ENCODE measurements at places on chromosomes 1 and 21.

GRCh38 chr1:193115629-193116227, 6.1 kb upstream of the CDC73 start:
- DNase-seq = no peak

DNA sequence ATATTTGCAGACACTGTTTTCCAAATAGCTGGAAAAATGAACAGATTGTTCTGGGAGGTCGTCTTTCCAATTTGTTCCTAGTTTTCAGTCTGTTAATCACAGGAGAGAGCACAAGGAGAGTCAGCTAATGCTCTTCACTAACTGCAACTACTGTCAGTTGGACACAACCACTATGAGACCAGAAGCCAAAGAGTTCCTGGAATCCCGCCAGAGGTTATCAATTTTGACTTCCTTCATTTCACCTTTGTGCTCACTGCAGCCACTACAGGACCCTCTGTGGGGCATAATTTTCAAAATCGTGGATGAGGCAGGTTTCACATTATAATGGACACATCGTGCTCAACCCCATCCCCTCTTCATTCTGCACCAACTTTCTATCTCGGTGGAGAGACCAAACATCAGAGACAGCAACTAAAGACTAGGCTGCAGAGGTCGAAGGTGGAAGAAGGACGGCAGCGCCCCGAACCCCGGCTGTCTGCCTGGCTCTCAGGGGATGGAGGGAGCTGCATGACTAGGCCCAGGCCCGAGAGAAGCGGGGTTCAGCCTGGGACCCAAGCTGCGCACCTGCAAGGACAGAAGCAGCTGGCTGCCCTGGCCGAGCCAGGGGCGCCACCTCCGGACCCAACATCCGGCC, 602 bp downstream of the KIAA0319L start:
- DNase-seq = no peak

- no peak for DNase-seq
Measured at GRCh38 chr1:43866201-43866600, 67.4 kb upstream of the ARTN start.

- no peak for DNase-seq
Measured at GRCh38 chr1:110185181-110185580, 24.9 kb upstream of the KCNC4 start.

GRCh38 chr21:41768437-41769042, 1.7 kb upstream of the RIPK4 start:
- DNase-seq = no peak

DNA sequence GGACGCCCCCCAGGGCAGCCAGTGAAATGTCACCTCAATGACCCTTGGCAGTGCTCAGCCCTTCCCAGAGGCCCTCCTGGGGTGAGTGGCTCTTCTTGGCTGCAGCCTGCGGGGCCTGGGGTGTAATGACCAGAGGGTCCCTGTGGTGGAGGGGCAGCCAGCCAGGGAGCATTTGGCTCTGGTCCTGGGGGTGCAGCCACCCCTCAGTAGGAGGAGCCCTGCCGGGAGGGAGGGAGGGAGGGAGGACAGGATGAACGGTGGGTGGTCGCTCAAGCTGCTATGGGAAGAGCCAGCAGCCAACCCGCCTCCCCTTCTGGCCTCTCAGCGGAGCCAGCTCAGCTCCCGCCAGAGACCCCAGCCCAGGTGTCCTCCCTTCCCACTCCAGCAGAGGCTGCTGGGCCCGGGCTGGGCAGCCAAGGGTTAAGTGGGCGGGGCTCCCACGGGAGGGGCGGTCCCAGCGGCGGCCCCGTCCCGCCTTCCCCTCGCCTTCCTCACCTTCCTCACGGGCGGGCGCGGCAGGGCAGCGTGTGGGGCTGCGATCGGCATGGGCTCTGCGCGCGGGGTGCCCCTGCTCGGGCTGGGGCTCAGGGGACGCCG, 9.0 kb upstream of the PLCH2 start:
- DNase-seq = no peak

DNA sequence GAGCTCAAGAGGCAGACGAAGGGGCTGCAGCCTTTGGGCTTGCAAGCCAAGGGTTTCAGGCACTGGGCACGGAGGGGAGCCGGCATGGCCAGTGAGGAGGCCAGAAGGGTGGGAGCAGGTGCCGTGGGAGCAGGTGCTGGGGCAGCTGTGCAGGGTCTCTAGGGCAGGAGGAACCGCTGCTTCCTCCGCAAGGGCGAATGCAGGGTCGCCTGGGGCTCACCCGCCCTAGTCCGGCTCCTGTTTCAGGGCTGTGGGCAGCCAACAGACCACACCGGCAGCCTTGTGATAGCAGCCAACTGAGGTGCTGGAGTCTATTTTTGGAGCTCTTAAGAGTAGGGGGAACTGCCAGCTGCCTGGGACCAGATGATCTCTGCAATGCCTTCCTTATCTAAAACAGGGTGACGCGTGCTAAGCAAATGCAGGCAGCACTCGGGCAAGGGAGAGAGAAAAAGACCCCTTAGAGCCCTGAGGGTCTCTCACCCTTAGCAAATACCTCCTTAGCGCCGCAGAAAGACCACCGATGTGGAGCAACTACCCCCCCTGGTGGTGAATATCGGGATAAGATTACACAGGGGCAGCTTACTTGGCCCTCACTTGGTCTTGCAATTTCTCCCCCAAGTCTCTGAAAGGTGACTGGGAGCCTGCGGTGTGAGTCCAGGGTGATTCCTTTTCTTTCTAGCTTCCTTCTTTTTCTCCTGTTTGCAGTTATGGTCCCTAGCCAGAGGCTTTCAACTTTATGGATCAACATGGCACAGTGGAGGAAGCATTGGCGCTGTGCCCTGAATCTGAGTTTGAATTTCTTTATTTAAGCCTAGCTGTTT, 20.7 kb upstream of the MAPKAPK2 start:
- DNase-seq = peak; percentile 69

GRCh38 chr1:207029701-207030521, 2.6 kb downstream of the C1orf116 start:
- DNase-seq = no peak

DNA sequence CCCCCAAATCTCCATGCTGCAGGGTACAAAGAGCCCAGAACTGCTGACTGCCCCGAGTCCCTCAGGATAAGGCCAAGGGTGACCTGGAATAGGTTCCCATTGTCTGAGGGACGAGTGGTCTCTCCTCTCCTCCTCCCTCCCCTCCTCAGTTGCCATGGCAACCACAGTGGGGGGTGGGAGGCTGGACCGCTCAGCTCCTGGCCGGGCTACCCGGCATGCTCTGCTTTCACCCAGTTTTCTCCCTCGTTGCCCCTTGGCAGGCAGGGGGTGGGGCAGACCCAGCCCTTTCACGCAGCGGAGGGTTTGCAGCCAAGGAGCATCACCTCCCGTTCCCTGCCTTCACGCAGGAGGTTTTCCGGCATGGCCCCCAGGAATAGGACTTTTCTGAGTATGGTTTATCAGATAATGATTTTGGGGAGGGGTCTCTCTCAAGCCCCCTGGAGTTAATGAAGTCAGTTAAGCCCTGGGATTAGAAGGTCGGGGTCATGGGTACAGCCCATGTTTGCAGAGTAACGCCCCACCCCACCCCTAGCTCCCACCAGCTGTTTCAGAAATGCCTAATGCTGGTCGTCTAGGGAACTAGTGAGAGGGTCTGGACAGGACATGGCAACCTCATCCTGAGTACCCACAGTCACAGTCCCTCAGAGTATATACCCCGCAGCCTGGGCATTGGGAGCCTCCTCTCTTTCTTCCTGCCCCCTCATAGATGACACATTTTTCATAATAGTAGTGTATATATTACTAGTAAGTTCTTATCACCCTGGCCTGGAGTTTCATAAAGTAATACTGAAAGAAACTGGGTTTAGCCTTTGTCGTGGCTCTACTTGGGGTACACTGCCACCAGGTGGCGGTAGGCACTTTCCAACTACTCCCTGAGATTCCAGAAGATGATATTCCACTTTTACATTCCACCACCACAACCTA, 20.7 kb downstream of the C1QB start:
- DNase-seq = peak; percentile 32

DNA sequence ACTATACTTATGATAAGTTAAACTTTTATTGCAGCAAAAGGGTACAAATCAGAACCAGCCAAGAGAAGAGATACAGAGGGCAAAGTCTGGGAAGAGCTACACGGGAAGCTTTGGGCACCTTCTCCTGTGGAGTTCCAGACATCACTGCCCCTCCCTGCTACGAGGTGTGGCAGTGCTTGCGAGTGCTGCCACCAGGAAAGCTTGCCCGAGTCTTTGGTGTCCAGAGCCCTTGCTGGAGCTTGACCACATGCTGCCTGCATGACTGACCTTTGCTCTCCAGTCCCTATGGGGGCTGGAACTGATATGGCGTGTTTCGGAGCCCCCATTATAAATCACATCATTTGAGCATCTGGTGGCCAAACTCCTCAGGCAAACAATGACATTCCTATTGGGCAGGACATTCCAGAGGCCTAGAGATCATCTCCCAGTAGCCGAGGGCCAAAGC, 23.4 kb downstream of the PLEKHO1 start:
- DNase-seq = no peak

DNA sequence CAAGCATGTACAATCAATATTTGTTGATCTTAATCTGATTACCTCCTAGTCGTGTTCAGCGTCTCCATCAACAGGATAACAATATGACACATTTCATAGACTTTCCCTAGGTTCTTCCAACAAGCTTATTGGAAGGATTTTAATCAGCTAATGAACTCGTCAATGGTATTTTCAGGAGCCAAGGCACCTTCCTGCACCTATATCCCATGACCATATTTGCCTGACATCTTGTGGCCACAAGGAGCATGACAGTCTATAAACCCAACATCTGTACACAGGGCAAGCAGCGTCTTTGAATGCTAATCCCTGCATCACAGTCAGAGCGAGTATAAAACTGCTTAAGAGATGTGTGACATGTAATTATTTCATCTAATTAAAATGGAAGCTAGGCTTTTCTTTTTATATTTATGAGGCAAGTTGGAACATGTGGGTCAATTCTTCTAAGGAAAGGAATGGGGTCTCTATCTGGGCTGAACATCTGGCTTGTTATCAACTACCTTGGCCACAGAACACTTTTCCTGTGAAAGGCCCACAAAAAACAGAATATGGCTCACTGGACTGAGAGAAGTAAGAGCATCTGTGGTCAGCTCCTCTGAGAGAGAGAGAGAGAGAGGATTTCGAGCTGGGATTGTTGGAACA, 388.8 kb downstream of the NTNG1 start:
- DNase-seq = no peak

GRCh38 chr1:54294887-54295286, 94.9 kb downstream of the MRPL37 start:
- DNase-seq = no peak

Measured in stimulated activated CD4-positive, alpha-beta T cell treated with anti-CD3 and anti-CD28 coated beads, Interleukin-1b, Interleukin-23, amount 100 ng/mL, for 48 hours (primary cell).